NCI-H2029 treated with DMSO at 0.1 percent for 48 hours (cell line): ENCODE measurements at places on chromosomes 12 and 14.

GRCh38 chr12:87363497-87364084 is 665.6 kb downstream of the C12orf50 start:
- no peak for DNase-seq

DNA sequence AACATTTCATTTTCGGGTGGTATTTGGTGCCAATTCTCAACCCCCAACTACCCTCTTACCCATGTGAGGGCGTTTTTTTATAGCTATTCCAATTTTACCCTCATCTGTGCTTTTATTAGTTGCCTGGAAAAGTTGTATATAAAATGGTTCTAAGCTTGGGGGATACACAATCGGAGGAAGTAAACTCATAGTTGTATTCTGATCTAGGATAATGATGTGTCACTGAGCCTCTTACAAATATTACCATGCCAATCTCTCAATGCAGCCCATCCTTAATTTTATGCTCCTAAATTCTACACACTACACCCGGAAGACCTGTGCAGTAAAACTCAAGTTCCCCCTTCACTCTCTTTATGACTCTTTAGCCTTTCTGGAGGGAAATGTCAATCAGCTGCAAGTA is 1206.5 kb upstream of the FLRT2 start:
- no peak for DNase-seq

DNA sequence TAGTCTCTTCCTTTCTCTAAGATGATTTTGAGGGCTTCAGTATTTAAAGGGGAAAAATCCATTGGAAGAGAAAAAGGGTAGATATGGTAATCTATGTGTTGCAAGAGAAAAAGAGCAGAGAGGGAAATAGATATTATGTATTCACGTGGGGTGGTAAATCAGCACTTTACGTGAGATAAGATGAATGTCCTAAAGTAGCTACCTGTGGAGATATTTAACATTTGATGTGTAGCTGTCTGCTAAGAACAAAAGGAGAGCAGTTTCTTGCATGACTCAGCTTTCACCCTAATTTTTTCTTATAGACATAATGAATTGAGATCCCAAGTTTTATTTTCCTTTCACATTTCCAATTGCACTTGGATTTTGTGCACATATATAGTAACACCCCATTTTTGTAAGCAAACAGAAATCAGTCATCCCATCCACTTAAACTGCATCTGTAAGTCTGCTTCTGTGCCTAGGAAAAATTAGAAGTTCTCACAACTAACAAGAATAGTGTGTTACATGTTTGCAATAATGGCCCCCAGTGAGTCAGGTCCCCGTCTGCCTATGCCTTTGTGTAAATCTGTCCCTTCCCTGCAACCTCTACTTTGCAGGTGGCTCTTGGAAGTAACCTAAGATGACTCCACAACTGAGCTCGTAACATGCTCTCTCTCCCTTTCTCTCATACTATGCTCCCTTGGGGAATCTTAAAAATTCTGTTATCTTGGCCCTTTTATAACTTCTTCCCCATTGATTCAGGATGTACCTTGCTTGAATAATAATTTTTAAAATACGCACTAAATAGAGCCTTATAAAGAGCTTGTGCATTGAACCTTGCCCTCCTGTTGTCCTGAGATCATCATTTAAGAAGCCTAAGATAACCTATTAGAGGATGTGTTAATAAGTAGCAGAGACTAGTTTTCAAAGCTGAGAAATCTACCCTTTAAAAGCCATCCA is 3.7 kb downstream of the TMTC3 start:
- DNase-seq, result no peak

DNA sequence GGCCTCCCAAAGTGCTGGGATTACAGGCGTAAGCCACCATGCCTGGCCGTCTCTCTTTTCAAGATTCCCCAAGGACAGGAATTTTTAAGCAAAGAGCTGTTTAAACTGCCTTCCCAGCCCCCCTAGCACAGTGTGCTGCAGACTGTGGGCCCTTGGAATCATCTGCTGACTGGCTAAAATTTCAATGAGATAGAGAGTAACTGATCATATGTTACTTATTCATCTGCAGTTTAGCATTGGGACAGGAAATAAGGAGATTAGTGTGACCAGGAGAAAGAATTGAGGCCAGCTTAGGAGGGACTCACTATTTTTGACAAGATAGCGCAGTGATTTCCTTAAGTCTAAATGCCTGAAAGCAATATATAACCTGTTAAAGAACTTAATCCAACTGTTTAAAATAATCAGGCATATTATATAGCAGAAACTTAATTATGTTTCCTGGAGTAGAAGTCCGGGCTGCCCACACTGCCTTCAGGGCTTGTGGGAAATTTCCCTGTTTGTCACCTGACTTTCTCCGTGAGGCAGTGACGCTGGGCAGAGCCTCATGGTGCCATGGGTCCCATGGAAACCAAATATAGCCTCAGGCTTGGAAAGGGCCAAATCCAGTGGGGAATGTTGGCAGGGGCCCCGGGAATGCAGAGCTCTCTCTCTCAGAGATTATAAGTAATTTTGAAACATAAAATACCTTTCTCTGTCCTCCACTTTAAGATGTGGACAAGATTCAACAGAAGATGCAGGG is 22.8 kb upstream of the CEBPE start:
- no peak for DNase-seq

DNA sequence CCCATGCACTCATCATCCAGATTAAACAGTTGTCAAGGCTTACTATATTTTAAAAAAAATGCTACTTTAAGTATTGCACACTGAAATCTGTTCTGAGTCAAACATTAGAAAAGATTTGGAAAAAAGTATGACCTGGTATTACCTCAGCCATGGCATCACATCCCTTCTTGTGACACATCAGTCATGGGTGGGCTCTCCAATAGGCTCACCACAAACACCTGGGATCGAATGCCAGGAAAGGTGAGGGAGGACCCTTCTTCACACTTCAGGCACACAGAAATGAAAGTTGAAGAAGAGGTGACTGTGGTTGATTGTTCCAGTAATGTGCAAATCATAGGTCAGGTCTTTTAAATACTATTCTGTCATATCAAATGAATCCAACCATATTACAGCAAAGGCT is 36.6 kb upstream of the GZMB start:
- DNase-seq, result no peak

GRCh38 chr12:87406926-87407325 is 622.3 kb downstream of the C12orf50 start:
- DNase-seq, result no peak

DNA sequence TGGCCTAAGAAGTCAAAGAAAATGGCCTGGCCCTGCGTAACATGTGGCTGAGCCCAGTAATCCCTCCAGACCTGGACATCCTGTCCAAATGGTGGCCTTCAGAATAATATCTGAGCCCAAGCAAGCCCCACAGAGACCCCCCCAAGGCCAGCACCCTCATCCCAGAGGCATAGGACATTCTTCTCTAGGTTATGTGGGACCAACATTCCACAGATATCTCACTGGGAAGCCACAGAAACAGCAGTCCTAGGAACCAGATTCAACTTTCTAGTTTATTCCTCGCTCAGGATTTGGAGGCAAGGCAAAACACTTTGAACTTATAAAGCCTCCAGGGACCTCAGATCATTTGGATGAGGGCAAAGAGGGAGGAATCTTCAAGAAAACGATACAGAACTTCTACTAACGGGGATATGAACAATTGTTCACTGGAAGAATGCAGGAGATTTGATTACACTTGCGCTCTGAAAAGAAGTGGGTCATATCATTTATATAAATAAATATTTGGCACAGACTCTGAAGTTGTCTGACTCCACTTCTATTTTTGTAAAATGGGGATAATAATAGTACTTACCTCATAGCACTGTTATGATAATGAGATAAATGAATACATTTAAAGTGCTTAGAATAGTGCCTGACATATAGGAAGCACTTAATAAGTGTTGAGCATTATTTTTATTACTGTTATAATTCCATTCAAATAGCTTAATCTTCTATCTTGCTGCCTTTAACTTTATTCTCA is 171.5 kb downstream of the NUAK1 start:
- DNase-seq, result no peak

GRCh38 chr14:24262821-24263733 is at the start of gene TGM1:
TSS of gene TGM1 (minus strand) at chr14:24263177. CDS start at chr14:24262352, 825 bp downstream.
- DNase-seq, result no peak

- DNase-seq, result no peak
These were observed 24.3 kb upstream of the EMP1 start for GRCh38 chr12:13171921-13172859.

DNA sequence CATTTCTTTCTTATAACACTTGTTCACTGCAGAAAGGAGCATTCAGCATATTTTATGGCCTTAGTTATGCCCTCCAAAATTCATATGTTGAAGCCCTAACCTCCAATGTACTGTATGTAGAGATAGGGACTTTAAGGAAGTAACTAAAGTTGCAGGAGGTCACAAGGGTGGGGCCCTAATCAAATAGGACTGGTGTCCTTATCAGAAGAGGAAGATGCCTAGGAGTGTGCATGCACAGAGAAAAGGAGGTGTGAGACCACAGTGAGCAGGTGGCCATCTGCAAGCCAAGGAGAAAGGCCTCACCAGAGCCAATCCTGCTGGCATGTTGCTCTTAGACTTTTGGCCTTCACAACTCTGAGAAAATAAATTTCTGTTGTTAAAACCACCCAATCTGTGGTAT is 12.9 kb upstream of the E2F7 start:
- DNase-seq, result no peak

DNA sequence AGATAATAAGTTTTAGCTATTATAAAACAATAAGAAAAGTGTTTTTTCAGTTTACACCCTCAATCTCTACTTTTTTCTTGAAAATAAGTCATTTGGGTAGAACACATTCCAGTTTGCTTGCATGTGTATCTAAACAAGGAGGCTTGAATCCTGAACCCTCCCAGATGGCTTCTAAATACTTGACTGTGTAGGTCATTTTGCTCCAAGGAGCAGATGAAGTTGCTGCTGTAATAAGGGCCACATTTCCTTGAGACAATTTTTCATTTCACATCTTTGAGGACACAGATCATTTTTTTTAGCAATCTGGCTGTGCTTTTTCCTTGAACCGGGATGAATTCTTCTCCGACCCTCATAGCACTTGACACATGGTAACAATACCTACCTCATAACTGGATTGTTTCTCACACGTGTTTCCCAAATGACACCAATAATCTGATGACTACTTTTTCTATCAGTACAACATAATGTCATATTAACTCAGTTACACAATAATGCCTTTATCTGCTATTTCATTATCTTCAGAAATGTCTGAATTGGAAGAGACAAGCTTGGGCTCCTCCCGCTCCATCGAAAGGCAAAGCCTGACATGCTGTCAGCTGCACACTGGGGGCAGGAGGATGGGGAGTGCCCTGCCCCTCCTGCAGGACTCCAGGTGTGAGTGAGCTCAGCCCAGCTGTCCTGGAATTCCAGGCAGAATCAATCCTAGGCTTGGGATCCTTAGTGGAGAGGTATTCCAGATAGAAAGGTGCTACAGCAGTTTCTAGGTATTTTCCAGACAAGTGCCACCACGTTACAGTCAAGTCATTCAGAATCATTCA is 30.9 kb downstream of the GPHB5 start:
- DNase-seq, result no peak

- no peak for DNase-seq
These were observed 52.1 kb downstream of the TSPAN11 start for GRCh38 chr12:30978639-30979038.

DNA sequence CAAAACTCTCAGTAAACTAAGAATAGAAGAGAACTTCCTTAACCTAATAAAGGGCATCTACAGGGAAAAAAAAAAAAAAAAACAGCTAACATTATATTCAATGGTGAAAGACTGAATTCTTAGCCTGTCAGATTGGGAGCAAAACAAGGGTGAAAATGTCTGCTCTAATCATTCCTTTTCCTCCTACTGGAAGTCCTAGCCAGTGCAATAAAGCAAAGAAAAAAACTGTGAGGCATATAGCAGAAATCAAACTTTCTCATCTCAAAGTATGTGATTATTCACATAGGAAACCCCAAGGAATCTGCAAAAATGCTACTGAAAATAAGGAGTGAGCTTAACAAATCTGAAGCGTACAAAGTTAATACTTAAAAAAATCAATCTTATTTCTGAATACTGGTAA is 170.7 kb downstream of the NUAK1 start:
- no peak for DNase-seq

- DNase-seq, result peak; percentile 81
These were observed 149.0 kb upstream of the PWP1 start for GRCh38 chr12:107536613-107537012.

DNA sequence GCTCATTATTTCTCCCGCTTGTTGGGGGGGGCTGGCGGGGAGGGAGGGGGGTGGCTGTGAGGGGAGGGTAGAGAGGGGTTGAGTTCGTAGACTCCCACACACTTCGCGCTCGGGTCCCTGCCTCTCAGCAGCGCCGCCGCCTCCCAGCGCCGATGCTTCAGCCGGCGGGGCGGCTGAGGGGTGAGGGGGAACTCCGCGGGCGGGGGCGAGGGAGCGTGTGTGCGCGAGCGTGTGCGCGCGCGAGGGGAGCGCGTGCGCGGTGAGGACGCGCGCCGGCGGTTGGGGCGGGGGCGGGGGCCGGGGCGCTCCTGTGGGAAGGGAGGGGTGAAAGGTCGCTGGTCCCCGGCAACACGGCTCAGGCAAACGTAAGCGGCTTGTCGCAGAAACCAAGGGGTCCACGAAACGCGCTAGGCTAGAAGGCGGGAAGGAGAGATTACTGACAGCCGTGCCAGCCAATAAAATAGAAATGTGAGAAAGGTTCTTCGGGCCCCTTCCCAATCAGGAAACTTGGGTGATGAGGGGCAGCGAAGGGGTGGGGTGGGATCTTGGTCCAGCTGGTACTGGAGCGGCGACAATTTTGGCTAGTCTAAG is 343 bp upstream of the NOVA1 start:
- DNase-seq, result peak; percentile 24

DNA sequence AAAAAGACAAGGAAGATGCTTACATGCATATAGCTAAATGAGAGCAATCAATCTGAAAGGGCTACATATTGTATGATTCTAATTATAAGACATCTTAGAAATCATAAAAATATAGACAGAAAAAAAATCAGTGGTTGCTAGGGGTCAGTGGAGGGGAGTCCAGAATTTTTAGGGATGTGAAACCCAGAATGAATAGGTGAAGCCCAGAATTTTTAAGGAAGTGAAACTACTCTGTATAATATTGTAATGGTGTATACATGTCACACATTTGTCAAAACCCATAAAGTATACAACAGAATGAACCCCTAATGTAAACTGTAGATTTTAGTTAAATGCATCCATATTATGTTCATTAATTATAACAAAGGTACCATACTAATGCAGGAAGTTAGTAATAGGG is 713.2 kb downstream of the FLRT2 start:
- DNase-seq, result no peak

GRCh38 chr12:108890208-108890607 is 10.3 kb downstream of the DAO start:
- no peak for DNase-seq
